Activated T-helper 2 cell treated with anti-CD3 and anti-CD28 coated beads, Interferon-gamma antibody, Interleukin-2, Interleukin-4, amounts not matched to agents 10 μg/mL and 5 μg/mL and 100 μg/mL, durations not matched to agents 14 hours and 24 hours and 36 hours (primary cell): ENCODE measurements at places on chromosomes 3 and 15.
A peak's percentile ranks its signal among the peaks of the same experiment; 100 is the strongest.

GRCh38 chr3:67018789-67019526, 20.9 kb downstream of the KBTBD8 start:
- no peak for DNase-seq

GRCh38 chr3:124845406-124845805, 41.8 kb downstream of the ITGB5 start:
- no peak for DNase-seq

DNA sequence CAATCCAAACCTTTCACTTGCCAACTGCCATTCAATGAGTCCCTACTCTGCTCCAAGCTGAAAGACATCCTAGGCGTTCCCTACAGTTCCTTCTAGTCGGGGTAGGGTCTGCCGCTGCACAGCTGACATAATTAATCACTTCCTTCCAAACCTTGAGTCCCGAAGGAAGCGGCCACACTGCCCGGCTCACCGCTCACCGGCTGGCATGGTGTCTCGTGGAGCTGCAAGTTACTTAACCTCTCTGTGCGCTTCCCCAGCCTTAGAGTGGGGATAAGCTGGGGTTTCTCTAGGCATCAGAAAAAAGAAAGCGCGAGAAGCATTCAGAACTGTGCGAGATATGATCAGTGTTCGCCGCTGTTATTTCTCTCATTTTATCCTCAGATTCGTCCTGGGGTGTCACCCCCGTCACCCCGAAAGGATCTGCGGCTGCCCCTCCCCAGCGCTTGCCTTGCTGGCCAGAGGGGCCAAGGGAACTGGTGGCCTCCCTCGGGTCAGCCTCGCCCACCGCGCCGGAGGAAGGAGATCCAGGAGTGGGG, 748 bp downstream of the MRPS25 start:
- DNase-seq = peak; percentile 29

DNA sequence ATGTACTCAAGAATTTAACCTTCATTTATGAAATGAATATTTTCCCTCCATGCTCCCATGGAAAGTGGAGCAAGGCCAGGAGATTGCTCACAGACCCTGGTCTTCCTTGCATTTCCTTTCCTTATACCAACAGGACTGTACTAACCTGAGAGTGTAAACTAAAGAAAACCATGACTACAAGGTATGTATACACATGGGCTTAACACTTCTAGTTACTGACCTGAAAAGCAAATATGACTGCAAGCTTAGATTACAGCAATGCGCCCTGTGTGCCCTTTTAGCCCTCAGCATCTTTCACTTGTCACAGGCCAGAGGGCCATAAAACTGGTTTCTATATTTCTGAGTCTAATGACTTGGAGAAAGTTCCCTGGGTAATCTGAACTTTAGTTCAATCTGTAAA, 52.1 kb downstream of the NEK10 start:
- no peak for DNase-seq

DNA sequence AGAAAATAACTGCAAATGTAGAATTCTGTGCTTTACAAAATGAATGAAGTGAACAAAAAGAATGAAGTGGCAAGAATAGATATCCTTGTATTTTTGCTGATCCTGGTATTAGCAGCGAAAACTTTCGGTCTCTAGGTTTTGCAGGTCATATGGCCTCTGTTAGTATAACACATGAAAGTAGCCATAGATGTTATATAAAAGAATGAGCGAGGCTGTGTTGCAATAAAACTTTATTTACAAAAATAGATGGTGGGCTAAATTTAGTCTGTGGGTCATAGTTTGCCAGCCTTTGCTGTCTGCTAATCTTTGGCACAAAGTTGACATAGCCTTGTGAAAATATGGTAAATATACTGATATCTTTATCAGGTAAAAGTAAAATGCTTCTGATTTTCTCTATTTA, 35.2 kb downstream of the SEC22A start:
- no peak for DNase-seq

DNA sequence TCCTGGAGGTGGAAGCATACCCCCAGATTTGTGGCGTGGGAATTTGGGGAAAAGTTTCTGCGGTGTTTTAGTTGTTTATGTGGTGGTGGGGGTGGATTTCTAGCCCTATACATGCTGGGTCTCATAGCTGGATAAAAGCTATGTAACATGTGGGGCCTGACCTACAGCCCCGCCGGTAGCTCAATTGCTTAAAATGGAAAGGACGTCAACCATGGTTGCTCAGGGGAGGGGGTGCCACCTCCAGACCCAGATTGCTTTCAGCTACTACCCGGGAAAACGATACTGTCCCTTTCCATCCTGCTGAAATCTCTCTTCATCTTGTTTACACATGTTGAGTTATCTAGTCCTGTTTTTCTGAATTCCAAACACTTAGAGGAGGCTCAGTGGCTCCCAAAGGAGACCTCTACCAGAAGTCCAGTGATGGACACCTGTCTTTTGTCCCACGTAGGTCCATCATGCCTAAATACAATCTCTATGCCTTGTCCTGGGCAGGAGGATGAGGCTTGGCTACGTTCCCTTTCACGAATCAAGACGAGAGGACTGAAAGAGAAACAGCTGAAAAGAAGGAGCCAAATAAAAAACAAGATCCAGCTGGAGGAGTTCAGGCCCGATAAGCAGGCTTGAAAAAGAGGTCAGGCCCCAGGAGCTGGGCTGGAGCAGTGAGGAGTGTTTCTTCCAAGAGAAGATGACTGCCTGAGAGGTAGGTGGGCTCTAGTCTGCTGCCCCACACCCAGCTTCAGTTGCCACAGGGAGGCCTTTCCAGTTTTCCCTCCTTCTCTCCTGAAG, 72.1 kb upstream of the TPRG1 start:
- no peak for DNase-seq

GRCh38 chr15:58771621-58772250, 634 bp downstream of the MINDY2 start:
- peak; percentile 19 for DNase-seq

DNA sequence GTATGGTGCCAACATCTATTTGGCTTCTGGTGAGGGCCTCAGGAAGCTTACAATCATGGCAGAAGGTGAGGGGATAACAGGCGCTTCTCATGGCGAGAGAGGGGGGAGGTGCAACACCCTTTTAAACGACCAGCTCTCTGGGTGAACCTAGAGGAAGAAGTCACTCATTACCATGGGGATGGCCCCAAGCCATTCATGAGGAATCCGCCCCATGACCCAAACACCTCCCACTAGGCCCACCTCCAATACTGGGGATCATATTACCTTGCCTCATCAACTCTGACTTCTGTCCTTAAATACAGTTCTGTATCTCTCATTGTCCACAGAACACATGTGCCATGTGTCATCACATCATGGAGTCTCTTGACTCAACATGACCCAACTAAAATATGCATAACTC, 37.5 kb upstream of the CLRN1 start:
- DNase-seq = no peak

GRCh38 chr15:87686339-87686738, 570.2 kb downstream of the NTRK3 start:
- DNase-seq = no peak

DNA sequence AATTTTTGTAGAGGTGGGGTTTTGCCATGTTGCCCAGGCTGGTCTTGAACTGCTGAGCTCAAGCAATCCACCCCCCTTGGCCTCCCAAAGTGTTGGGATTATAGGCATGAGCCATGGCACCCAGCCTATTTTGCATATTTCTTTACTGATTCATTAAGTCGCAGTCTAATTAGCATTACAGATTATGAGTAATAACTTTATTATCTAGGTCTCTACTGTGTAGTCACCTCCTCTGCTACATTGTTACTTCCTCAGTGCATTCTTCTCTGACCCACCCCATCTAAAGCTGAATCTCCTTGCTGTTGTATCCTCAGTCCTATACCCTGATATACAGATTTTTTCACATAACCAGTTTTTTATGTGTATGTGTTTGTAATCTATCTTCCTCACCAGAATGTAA, 61.7 kb downstream of the TFDP2 start:
- no peak for DNase-seq

DNA sequence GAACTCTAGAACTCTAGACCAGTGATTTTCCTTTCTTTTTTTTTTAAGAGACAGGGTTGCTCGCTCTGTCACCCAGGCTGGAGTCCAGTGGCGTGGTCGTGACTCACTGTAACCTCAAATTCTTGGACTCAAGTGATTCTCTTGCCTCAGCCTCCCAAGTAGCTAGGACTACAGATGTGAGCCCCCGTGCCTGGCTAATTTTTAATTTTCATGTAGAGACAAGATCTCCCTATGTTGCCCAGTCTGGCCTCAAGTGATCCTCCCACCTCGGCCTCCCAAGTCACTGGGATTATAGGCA, 359.6 kb downstream of the SHQ1 start:
- DNase-seq = no peak

DNA sequence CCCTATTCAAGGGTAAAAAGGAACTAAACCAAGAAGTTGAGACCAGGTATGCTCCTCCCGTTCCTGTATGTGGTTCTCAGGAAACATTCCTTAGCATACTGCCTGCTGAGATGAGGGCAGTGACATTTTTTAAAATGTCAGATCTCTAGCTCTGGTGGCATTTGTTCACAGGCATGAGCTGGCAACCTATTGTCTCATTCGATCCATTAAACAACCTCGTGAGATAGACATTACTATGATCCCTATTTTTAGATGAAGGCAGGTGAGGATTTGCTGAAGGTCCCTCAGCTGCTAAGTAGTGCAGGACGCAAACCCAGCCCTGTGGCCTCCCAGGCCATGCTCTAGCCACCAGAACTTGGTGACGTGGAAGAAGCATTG, 74.9 kb downstream of the SIDT1 start:
- no peak for DNase-seq

DNA sequence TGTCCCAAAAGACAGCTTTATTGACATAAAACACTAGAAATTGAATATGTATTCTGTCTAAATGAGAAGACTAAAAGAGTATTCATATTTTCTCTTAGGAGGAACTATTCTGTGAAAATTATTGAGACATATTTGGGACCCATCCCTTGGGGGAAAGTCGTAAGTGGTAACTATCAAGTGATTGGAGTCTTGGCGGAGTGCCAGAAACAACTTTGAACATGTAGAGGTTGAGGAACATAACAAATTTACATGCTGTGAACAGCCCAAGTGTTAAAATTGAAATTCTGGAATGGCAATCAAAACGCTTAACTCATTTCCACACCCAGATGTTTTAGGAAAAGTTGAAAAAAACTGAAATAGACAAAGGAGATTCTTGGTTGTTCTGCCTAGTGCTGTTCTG, 1034.6 kb downstream of the NSUN3 start:
- no peak for DNase-seq

GRCh38 chr3:106423321-106424225, 554.8 kb upstream of the CBLB start:
- DNase-seq = no peak

DNA sequence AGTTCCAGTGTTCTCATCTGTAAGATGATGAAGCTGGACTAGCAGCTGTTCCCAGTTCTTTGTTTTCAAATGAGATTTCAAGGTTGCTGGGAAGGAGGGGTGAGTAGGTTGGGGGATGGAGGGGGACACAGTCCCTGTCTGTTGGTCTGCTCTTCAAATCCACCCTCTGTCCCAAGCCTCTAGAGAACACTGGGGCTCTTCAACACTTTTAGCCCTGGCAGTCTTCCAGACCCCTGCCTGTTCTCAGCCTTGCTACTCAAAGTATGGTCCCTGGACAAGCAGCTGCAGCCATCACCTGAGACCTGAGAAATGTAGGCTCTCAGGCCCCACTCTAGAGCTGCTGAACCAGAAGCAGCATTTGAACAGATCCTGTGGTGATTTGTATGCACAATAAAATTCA, 41.3 kb downstream of the NEK11 start:
- DNase-seq = no peak
